ENCODE measurements at places on chromosomes 4 and X.
A peak's percentile ranks its signal among the peaks of the same experiment; 100 is the strongest.

GRCh38 chr4:27414887-27415731, 554.5 kb downstream of the STIM2 start:
- DNase-seq = no peak

DNA sequence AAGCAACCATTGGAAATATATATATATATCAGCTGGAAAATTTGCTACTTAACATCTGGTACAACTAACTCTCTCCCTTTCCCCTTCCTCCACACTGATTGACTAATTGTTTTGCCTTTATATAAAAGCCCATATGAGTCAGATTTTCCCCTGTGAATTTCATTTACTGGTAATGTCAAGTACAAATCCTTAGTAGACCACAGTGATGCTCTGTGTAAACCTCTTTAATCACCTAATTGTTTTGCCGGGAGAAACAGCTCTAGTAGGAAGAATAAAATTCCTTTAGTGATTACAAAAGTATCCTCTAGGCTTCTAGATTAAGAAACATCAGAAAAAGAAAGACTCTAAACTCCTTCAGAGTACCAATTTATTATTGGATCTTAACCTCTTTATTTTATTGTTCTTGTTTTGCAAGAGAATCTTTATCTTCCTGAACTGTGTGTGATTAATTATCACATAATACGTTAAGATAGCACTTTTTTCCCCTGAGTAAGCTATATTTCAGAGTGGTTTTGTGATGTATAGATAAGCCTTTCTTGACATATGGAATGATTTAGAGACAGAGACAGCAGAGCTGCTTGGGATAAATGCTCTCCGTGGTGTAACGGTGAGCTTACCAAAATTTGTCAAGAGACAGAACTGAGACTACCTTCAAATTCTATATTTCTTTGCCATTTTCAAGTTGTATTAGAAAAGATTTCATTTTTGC, 1606.4 kb upstream of the TENM3 start:
- DNase-seq = peak; percentile 95

GRCh38 chr4:141899541-141899940, 263.2 kb downstream of the IL15 start:
- DNase-seq = no peak

GRCh38 chr4:89509708-89510281, 202.2 kb upstream of the GPRIN3 start:
- peak; percentile 75 for DNase-seq

- no peak for DNase-seq
These were observed 169.9 kb downstream of the AFF2 start for GRCh38 chrX:148670277-148670676.

DNA sequence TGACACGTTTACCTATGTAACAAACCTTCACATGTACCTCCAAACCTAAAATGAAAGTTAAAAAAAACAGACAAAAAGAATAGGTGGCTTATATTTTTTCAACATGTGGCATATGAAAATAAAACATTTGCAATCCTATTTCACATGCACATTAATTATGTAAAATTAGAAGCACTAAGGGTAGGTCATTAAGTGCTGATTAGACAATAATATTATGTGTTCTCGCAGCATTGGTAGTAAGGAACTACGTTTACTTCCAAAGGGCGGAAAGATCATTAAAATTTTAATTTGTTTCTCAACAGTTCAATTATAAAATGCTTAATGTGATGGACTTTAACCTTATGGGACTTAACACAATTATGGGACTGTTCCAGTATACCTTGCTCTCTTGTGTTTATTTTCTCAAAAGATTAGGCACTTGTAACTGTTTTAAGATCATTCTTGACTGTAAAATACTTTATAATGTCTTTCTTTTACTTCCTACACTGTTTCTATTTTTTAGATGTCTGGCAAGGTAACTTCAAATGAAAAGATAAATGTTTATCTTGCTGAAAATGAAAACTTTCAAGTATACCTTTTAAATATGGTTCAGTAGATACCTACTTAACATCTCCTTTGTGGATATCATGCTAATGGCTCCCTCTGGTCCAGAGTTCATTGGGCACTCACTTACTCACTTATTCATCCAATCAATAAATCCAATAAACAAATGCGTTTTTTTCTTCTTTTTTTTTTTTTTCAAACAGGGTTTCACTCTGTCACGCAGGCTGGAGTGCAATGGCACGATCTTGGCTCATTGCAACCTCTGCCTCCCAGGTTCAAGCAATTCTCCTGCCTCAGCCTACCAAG, 202.0 kb downstream of the ARAP2 start:
- DNase-seq = no peak

GRCh38 chr4:153521999-153522801, 56.0 kb downstream of the TMEM131L start:
- DNase-seq = no peak

DNA sequence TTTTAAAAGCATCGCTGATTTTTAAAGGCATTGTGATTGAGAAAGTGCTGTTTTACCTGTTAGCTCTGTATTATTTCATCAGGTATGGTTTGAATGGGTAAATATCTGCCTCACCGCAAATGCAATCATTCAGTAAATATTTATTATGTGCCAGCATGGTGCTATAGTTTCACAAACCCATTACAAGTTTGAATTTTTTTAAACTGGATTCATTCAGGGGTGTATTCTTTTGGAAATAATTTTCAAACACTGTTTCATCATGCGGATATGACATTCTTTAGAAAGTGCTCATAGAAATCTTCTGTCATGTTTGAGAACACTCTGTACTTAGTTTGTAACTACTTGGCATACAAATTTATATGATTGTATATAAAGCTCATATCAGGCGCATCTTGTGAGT, 37.2 kb downstream of the LIMCH1 start:
- DNase-seq = no peak

- no peak for DNase-seq
These were observed 39.7 kb downstream of the MSN start for GRCh38 chrX:65707151-65707550.

GRCh38 chr4:40227284-40227683, 30.5 kb downstream of the RHOH start:
- no peak for DNase-seq

- no peak for DNase-seq
These were observed 48.4 kb upstream of the SPANXN4 start for GRCh38 chrX:142977128-142977914.

- no peak for DNase-seq
These were observed 38.9 kb upstream of the PHEX start for GRCh38 chrX:21993265-21993664.

DNA sequence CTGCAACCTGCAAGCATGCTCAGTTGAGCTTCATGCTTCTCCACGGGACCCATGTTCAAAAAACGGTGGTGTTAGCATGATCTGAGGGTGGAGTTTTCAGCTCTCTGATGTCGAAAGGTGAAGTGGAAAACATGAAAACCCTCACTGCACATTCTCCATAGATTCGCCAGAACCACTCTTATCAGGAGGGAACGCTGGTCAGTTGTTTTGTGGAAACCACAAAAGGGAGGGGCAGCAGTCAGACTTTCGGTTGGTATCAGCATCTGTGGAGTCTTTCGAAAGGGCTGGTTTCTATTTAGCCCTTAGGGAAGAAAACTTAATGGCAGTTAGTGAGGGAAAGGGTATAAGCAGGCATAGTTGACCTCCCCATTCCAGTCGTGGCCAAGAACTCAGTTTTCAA, 12.6 kb downstream of the PPA2 start:
- DNase-seq = peak; percentile 57

- DNase-seq = no peak
These were observed 45.2 kb upstream of the TRIM2 start for GRCh38 chr4:153159016-153159415.

- no peak for DNase-seq
These were observed 42.6 kb downstream of the RGS12 start for GRCh38 chr4:3335385-3335784.

GRCh38 chrX:131630534-131630933, 86.7 kb downstream of the OR13H1 start:
- no peak for DNase-seq

- no peak for DNase-seq
These were observed 190.6 kb upstream of the LNX1 start for GRCh38 chr4:53781629-53782457.

- DNase-seq = peak; percentile 43
These were observed 3.8 kb downstream of the CXXC4 start for GRCh38 chr4:104490770-104491480.

DNA sequence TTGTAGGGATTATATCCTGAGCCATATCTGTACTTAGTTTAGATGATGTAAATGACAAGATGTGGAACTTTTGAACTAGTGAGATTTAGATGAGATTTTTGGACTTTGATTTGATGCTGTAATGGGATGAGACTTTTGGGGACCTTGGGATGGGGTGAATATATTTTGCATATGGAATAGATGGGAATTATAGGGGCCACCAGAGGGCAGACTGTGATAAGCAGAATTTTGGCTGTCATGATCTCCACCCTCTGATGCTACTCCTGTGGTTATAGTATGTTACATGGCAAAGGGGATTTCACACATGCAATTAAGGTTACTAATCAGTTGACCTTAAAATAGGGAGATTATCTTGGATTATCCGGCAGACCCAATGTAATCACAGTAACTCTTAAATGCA, 214.0 kb upstream of the NHS start:
- DNase-seq = no peak

GRCh38 chr4:25723409-25723808, 67.8 kb downstream of the SLC34A2 start:
- peak; percentile 10 for DNase-seq

DNA sequence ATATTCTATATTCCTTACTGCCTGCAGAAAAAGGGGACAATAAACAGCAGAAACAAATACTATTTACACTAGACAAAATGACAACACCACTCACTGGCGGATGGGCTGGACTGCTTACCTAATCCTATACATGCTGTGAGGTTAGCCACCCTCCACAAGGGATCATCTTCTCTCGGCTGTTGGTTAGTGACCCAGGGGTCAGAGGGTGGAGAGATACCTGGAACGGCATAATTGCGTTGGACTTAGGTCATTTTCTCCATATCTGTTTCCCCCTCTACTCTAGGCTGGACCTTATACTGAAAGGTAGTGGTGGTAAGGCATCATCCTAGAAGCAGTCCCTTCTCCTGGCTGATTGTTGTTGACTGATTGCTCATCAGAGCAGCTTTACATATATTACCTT, 286.8 kb upstream of the UGT8 start:
- DNase-seq = no peak

All from astrocyte (in vitro differentiated cells and primary cell).